IPS-NIHi11 (cell line): ENCODE measurements at places on chromosomes 12 and 14.

- DNase-seq = no peak
Observed at GRCh38 chr12:10341892-10342509, 34.3 kb downstream of the KLRD1 start.

DNA sequence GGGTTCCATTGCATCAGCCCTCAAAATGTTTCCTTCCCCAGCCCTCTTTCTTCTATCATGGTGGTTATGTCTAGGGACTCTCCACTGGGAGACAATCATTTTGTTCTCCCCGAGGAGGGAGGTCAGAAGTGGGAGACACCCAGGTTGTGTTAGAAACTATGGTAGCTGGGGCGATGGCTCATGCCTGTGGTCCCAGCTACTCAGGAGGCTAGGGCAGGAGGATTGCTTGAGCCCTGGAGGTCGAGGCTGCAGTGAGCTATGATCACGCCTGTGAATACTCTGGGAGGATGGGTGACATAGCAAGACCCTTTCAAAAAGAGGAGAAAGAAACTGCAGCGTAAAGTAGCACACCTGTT is 13.0 kb upstream of the LRRC23 start:
- DNase-seq = no peak

DNA sequence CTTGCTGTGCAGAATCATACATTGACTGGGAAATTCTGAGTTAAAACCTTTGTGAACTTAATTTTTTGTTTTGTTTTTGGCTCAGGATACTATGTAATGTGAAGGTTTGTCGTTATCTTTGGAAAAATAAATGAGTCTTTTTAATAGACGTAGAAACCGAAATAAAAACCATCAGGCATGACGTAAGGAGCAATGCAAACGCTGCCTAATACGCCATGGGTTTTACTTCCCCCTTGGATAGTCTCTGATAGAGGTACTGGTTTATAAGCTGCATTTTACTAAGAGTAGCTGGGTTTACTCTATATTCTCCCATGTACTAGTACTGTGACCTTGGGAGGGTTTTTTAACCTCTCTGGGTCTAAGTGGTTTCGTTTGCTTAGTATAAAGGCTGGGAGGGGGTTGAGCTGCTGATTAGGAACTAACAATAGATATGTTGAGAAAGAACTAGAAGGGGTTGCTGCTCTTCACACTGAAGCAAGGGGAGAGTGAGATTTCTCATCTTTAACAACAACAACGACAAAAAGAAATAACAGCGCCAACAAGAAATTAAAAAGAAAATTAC is 66.8 kb upstream of the SLCO1C1 start:
- DNase-seq = peak; percentile 14

- DNase-seq = no peak
Observed at GRCh38 chr12:120574106-120574505, 7.1 kb downstream of the POP5 start.

- DNase-seq = no peak
Observed at GRCh38 chr14:68767248-68767645, 25.6 kb downstream of the ZFP36L1 start.

DNA sequence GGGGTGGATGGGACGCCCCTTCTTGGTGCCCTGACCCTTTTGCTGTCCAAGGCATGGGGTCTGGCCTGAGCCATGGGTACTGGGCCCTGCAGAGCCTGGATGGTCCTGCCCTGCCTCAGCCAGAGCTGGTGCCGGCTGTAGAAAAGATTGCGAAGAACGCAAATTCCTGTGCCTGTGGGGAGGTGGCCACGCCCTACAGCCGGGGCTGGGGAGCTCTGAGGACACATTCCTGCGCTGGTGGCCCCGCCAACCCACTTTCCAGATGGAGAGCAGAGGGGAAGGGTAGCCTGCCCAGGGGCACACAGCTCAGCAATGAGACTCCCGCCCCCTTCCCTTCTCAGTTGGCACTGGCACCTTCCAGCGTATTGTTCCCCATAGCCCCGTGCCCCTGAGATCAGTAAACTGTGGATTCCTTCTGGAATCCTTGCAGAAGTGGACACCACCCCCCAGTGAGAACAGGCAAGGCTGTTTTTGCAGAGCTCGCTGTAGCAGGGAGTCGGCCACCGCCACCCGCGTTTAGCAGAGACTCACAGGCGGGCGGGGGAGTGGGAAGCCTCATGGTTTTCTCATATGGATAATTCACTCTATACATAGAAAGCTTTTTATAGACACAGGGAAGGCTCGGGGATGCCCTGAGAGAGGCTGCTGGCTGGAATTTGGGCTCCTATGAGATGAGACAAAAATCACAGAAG is 8.6 kb downstream of the INF2 start:
- no peak for DNase-seq

DNA sequence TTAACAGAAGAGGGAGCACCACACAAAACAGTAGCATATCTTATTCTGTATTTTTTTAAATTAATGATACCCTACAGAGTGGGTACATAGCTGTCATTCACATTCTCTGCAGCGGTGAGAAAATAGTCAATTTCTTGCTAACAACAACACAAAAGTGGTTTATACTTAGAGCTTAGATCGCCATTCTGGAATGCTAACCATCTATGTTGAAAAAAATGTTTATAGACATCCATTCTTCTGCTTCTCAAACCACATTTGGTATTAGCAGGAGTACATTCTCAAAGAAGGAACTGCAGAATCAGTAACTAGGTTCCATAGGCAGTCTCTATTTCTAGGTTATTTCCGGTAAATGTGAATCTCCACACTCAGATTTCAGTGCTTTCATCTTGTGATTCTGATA is 185.9 kb downstream of the PPFIA2 start:
- no peak for DNase-seq

DNA sequence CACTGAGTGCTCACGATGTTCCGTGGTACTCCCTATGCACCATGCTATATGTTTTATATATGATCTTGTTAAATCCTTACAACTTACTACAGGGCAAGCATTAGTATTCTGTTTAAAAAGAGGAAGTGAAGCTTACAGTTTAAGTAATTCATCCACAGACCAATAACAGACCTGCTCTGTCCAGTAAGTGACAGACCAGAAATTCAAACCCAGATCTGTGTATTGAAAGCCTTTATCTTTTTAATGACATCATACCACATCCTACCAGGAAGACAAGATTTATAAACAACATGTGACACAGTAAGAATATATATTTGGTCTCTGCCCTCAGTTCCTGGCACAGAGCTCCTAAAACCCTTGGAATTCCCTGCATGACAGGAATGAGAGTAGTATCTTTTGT is 206.5 kb downstream of the STXBP6 start:
- no peak for DNase-seq

GRCh38 chr12:113174461-113175384 is 10.6 kb downstream of the DDX54 start:
- peak; percentile 95 for DNase-seq

- DNase-seq = no peak
Observed at GRCh38 chr12:32419520-32419960, 20.2 kb downstream of the FGD4 start.

GRCh38 chr12:118398940-118399339 is 22.6 kb downstream of the SUDS3 start:
- DNase-seq = no peak

- no peak for DNase-seq
Observed at GRCh38 chr14:55912344-55912743, 205.9 kb upstream of the PELI2 start.
